Stimulated activated CD4-positive, alpha-beta T cell treated with anti-CD3 and anti-CD28 coated beads, TNF-alpha, amount 100 ng/mL, for 48 hours (primary cell): ENCODE measurements at places on chromosomes 4 and X.

GRCh38 chr4:112944006-112944405 is 105.4 kb upstream of the ANK2 start:
- no peak for DNase-seq

DNA sequence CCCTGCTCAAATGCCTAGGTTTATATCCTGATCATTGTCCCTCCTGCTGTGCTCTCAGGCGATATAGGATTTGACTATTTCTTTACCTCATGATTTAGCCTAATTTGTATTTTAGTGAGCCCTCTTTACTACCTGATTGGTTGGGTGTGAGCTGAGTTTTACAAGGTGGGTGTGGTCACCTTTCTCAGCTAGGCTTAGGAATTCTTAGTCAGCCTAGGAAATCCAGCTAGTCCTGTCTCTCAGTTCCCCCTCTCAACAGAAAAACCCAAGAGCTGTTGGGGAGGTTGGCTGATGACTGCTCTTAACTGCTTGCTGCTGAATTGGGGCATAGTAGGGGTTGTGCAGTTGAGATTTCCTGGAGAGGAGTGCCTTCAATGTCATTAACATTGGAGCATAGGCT is 100.5 kb upstream of the AADAT start:
- DNase-seq: no peak

GRCh38 chrX:100658941-100659381 is 15.0 kb downstream of the SRPX2 start:
- DNase-seq: no peak

DNA sequence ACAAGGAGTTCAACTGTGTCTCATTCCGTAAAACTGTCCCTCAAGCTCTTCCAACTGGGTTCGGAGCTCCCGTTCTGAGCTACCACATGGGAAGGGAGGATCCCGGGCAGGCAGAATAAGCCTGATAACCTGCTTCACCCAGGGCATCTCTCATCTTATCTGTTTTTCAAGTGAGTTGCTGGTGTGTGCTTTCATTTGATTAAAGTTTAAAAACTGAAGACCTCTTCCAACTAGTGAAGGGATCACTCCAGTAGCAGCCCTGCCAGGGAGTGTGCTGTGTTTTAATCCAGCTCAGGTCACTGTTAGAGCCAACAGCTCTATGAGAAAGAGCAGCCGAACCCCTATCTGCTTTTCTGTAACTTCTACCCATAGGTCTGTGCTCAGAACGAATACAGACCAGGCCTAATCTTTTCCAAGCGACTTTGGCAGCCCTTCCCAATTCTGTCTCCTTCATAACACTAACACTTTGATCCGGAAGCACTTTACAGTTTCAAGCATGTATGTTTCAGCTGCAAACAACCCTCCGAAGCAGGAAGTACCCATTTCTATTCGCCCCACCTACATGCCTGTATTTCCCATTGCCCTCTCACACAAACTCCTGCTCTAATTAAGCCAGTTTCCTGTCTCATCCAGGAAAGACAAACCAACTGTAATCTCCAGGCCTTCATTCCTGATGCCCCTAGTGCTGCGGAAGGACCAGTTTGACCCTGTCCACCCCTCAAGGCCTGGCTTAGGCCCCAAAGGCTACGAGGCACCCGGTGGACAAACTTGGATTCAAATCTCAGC is 60.9 kb downstream of the IRF2 start:
- DNase-seq: no peak

GRCh38 chrX:75115707-75116413 is 40.2 kb downstream of the ABCB7 start:
- DNase-seq: no peak

DNA sequence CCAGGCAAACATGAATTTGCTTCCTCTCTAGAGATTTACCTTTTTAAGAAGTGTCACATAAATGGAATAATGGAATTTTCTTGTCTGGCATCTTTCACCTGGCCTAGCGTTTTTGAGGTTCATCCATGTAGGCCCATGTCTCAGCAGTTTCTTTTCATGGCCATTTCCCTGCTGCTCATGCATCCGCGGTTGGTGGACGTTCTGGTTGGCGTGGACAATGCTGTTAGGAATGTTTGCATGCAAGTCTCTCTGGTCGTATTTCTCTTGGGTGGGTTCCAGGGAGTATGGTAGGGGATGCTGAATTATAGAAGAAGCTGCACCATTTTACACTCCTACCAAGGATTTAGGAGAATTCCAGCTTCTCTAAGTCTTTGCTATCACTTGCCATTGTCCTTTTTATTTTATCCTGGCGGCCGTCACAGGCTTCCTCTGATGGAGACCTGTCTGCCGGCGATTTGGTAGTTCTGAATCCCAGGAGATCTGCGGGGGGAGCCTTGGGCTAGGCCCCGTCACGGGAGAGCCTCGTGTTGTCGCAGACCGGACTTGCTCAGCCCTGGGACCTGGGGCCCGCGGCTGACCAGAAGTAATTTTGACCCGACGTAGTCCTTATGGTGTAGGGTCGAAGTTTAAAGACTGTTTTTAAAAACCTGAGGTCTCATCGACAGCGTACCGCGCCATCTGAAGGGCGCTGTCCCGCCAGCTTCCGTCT is 56.9 kb upstream of the TADA2B start:
- DNase-seq: no peak

DNA sequence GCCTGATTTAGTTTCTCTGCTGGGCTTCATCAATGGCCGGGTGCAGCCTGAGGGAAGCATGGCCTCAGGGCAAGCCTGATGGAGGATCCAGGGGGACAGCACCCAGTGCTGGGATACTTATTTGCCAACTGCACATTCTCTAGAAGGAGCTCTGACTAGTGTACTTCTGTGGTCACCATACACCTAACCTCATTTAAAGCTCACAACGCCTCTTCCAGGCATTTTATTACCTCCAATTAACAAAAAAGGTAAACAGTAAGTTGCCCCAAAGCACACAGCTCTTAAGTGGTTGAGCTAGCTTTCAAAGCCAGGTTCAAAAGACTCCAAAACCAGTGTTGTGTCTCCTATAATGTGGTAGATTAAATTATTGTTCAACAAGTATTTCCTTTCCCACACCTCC is 26.8 kb upstream of the ATXN3L start:
- DNase-seq: no peak

- no peak for DNase-seq
Observed at GRCh38 chrX:67720344-67720743, 176.5 kb downstream of the AR start.

DNA sequence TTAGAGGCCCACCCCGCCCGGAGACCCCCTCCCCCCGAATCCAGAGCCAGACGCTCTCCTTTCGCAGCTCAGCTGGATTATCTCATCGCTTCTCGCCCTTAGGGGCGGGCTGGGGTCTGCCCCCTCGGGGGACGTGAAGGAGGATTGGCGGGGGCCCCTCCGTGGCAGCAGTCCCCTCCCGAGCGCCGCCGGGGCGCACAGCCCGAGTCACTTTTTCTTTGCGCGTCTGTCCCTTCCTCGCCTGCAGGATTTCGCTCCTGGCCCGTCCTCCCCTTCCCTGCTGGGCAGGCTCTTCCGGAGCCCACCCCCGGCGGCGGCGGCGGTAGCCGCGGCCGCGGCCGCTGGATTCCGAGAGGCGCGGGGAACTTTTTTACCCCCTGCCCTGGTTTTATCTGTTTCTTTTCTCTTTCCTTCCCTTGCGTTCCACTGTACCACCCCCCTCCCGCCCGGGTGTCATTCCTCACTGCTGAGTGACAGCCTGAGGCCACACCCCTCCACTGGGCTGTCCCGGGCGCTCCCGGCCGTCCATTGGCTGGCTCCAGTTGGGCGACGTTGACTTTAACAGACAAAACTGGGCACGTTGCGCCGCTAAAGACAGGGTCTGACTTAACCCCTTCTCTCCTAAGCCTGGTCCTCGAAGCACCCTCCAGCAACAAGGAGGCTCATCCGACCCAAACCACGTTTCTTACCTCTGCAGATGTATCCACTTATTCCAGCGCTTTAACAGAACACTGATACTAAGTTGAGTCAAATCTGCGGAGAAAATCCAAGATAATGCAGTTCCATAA is 492 bp upstream of the NKX3-2 start:
- DNase-seq: peak; percentile 43

DNA sequence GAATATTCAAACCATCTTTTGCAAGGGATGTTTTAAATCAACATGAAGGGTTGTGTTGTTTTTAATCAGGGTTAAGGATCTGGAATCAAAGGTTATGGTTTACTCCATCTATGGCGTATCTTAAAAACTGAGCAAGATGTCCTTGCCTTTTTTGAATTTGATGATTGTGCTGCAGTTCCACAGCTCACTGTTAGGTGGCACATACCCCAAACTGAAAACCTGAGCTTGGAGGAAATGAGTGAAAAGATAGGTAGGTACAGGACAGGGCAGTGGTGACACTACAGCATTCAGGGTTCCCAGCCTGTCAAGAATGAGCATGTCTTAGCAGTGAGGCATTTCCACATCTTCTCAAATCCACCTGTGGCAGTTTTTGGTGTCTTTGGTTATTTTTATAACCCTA is 13.1 kb upstream of the EOLA1 start:
- DNase-seq: no peak

- DNase-seq: no peak
Observed at GRCh38 chr4:45072981-45073380, 346.6 kb upstream of the GNPDA2 start.

DNA sequence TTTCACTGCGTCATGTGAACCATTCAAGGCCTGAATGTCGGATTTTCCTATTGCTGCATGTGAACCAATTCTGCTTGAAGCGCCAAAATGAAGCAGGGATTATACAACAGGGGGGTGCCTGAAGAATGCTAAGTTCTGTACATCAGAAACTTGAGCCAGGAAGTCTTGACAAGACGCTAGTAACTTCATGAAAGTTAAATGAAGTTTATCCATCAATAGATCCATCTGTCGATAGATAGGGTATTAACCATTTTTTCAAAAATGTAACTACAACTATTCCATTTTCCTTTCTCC is 590 bp upstream of the NAF1 start:
- DNase-seq: no peak

DNA sequence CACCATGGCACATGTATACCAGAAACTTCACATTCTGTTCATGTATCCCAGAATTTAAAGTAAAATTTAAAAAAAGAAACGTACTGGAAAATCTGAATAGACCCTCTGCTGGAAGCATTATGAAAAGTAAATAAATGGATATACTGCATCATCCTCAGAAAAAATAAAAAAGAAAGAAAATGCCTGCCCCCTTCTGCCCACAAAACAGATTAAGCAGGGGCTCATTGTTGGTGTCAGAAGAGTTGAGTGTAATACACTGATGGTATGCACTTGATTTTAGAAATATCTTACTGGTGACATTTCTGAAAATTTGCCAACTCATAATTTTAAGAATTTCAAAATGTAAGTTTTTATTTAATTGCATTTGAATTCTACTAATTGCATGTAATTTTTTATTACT is 77.8 kb downstream of the LRP2BP start:
- no peak for DNase-seq

- no peak for DNase-seq
Observed at GRCh38 chr4:2637956-2638552, 101.6 kb downstream of the FAM193A start.

DNA sequence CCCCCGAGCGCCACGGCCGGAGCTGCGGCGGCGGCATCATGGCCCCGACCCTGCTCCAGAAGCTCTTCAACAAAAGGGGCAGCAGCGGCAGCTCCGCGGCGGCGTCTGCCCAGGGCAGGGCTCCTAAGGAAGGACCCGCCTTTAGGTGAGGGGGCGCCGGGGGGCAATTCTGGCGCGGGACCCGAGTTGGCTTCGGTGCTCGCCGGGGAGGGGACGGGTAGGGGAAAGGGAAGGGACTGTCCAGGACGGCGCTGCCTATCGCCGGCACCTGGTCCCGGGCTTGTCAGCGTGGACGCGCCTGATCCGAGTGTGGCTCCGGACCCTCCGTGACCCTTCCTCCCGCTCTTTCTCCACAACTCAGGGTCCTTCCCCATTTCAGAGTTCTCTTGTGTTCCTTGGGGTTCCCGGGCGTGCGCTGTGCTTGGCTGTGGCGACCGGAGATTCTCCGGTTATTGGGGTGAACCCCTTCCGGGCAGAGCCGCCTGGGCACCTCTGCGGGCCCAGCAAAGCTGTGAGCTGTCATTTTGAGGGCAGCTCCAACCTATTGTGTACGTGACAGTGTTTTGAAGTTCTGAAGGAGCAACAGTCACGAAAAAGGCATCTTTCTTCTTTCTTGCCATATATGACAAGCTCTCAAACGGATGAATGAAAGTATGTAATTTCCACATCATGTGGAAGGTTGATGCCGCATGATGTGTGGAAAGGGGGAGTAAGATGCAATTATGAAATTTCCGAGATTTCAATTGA is 522 bp downstream of the FNIP2 start:
- DNase-seq: peak; percentile 22

DNA sequence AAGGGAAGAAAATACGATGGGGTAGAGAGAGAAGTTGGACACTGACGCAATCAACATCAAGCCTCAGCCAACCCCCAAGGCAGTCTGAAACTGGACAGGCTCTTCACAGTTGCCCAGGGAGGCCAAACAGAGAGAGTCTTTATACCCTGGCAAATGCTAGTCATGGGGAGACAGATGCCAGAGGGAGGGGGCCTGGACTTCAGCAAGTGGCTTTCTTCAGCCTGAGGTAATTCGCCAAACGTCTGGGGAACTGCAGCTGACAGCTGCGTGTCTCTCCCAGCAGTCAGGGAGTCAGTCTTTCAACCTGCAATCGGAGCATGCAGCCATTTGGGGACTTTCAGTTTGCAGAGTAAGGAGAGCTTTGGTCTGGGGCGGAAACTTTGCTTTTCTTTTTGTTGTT is 521.6 kb downstream of the TRIML1 start:
- DNase-seq: no peak

- DNase-seq: no peak
Observed at GRCh38 chrX:13005661-13006473, 31.0 kb downstream of the TMSB4X start.

DNA sequence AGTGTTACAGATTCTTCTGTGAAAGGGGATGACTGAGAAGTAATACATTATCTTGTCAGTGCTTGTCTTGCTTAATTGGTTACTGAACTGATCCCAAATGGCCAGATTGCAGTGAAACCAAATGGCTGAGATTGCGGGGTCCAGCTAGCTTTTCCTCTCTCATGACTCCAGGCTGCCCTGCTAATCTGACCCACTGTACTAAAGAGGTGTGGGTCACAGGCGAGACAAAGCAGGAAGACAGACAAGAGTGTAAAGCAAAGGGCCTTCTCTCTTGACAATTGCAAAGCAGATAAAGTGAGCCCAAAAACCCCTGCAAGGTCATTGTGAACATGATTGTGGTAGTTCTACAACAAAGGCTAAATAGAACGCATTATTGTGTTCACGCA is 2.1 kb downstream of the TMEM150C start:
- DNase-seq: no peak
